NK-92 treated with Interleukin-12 subunit alpha and Interleukin-12 subunit beta, amount 100 ng/mL, for 24 hours (cell line): ENCODE measurements at places on chromosomes 2 and 18.
A peak's percentile ranks its signal among the peaks of the same experiment; 100 is the strongest.

GRCh38 chr2:54963476-54963875 is 86.8 kb downstream of the RTN4 start:
- no peak for DNase-seq

- no peak for DNase-seq
Observed at GRCh38 chr2:74379851-74380789, at the start of gene DCTN1. Gene DCTN1 (minus strand): TSS chr2:74380311. CDS start chr2:74380037, 274 bp downstream.

DNA sequence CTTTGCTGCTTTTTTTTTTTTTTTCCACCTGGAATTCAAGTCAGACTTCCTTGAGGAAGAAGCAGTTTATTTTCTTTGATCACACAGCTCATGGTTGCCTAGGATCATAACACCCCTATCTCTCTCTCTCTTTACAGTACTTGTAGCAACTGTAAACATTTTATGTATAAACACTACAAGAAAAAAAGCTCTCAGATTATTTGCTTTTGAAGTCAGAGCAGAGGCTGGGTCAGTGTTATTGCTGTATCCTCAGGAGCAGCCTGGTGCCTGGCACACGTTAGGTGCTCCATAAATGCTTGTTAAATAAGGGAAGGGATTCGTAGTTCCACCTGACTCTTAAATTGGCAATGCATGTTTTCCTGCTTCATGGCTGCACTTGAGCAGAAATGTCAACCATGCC is 221.2 kb downstream of the TGIF1 start:
- DNase-seq: no peak

GRCh38 chr2:24206242-24206641 is 31.4 kb downstream of the FAM228A start:
- no peak for DNase-seq

DNA sequence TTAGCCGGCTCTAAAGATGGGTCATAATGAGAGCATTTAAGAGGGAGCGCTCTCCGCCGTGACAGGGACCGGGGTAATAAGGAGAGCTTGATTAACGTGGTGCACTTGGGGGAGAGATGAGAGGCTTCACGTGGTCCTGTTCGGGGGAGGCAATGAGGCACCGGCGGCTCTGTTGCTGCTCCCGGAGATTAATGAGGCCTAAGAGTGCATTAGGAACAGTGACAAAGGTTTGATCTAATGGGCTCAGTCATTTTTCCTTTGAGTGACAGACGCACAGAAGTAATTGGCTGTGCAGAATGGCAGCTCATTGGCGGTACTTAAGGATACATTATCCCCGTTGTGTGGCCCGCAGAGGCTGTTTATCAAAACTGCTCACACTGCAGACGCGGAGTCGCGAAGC is 250.7 kb downstream of the GBX2 start:
- no peak for DNase-seq

DNA sequence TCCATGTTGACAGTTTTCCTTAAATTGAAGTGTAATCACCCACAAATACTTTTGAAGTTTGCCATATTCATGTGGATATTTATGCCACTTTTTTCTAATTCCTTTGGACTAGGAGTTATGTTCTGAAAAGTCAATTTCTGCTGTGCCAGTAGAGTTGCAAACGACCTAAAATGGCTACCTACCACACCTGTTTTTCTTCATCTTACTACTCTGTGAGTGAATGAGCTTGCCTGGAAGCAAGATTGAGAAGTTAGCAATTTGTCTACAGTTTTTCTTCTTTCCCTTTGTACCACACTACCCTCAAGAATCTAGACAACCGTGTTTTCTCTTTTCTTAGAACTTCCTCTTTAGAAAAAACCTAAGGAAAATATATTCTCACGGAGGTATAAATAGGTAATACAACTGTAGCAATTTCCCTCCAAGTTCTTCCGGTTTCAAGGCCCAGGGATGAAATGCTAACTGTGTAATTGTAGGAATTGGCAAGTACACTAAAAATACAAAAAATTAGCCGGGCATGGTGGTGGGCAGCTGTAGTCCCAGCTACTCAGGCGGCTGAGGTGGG is 7.3 kb upstream of the SLC39A10 start:
- no peak for DNase-seq

DNA sequence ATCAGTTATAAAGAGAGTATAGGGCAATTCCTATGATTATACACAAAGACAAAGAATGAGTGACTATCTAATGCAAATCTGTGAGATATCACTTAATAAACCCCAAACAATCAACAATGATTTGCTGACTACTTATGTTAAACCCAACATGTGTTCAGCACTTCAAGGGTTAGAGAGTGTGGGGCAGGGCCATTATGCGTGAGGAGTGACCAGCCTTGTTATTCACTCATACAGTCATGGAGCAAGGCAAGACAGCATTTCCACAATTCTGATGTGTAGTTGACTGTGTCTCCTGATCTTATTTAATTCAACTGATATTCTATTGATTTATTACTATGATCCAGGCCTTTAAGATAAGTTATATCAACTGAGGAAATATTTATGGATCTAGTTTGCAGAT is 251.7 kb downstream of the CYRIA start:
- DNase-seq: no peak

DNA sequence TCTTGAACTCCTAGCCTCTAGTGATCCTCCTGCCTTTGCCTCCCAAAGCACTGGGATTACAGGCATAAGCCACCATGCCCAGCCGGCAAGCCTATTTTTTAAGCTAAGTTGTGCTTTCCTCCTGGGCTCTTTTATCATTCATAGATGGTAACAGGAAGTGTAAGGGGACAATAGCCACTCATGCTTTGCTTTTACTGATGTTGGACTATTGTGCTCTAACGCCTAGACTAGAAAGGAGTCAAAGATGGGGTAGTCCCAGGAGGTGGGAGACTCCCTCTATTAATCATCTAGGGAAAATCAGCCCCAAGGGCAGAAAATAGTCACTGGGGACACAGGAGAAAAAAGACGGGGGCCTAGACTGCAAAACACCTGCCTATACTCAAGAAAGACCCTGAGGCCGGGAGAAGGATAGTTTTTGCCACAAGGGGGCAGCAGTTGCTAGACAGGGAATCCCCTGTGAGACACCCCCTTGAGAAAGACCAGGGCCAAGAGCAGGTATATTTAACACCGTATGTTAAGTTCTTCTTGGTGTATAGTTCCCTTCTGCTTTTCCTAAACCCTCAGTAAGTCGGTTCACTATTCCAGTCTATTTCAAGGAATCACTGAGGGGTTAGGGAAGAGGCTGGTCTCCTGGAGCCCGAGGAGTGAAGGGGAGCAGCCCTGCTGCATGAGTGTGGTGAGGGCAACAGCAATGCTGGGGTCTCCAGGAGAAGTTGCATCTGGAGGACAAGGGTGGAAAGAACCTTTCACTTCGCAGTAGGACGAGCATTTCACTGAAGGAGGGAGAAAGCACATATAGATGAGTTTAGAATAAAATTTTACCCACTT is 2.1 kb upstream of the CXCR1 start:
- DNase-seq: peak; percentile 45
